ENCODE measurements at places on chromosomes 2 and 18.

- DNase-seq = no peak
These were observed 70.9 kb downstream of the ODC1 start for GRCh38 chr2:10377052-10377746.

DNA sequence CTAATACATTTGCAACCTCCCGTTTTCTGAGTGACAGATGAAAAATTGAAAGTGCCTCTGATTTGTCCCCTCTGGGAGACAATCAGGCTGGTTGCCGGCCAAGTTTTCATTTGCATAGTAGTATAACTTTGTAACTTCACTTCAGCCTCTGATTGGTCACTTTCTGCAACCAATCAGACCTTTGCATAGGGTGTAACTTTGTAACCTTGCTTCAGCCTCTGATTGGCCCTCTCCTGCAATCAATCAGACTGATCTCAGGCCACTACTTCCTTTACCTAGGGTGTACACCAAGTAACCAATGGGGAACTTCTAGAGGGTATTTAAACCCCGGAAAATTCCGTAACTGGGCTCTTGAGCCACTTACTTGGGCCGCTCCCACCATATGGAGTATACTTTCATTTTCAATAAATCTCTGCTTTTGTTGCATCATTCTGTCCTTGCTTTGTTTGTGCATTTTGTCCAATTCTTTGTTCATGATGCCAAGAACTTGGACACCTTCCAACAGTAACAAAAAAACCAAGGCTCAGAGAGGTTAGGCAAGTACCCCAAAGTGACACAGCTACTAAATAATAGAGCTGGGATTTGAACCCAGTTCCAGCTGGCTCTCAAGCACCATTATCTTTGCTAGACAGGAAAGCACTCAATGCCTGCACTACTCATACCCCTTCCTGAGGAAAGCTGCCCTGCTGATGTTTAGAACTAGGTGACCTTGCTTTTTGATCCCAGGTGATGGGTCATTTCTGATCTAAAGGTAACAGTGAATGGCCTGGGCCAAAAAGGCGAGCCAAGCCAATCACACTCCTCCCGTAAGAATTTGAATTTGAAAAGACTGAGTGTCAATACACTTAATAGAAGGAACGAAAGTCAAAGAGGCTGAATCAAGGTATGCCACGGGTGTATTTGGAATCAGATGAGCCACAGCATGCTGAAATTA, 10.9 kb upstream of the MYOM1 start:
- no peak for DNase-seq

- DNase-seq = no peak
These were observed 104.1 kb upstream of the TRIB2 start for GRCh38 chr2:12612671-12613070.

DNA sequence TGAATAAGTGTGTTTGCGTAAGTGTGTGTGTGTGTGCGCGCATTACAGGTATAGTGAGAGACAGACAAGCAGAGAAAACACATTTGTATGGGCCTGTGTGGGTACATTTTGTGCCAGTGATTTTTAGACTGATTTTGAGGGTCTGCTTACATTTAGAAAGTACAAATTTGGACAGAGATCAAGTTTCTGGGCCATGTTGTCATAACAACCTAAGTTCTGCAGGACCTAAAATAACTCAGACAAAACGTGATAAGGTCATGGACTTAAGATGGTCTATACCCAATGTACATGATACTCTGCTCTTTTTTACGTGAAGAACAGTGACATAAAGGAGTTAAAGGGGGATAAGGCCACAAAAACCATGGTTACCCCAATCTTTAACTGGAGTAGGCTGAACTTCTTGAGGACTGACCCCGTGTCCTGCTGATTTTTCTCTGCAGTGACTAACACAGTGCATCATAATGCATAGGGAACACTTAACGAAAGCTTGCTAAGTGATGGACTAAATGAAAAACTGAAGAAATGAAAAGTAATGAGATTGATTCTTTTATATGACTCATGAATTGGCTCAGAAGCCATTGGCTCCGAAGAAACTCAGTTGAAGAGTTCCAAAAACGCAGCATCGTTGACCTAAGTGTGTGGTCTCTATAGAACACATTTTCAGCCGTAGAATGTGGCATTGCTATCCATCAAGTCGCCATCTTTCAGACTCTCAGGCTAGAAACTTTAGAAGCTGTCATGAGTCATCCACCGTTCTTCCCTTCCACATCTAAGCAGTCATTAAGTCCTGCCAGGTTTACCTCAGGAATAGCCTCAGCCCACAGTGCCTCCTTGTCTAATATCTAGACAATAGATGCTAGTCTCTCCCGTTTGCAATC, 61.6 kb upstream of the NCOA1 start:
- DNase-seq = no peak

GRCh38 chr2:203122317-203122986, 107.8 kb downstream of the NBEAL1 start:
- DNase-seq = no peak

DNA sequence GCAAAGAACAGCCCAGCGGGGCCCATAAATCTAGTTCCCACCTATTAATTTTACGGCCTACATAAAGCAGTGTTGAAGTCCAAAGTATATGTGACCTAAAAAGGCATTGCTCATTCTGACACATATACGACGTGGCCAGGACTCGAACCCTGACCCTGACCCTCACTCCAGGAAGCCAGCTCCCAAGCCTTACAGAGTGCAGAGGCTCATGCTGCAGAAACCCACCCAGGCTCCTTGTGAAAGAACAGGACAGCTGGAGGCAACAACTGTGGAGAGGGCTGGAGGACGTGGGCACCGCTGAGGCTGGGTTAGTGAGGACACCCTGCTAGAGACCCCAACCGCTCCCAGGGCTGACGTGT, 221.6 kb downstream of the CYP26B1 start:
- no peak for DNase-seq

GRCh38 chr2:128639693-128640092, 321.0 kb upstream of the HS6ST1 start:
- no peak for DNase-seq

- no peak for DNase-seq
These were observed 1139.7 kb upstream of the TMEFF2 start for GRCh38 chr2:193334401-193334800.

GRCh38 chr2:25749676-25750075, 76.3 kb upstream of the DTNB start:
- DNase-seq = no peak

GRCh38 chr2:240836781-240837467, 16.9 kb upstream of the KIF1A start:
- no peak for DNase-seq

DNA sequence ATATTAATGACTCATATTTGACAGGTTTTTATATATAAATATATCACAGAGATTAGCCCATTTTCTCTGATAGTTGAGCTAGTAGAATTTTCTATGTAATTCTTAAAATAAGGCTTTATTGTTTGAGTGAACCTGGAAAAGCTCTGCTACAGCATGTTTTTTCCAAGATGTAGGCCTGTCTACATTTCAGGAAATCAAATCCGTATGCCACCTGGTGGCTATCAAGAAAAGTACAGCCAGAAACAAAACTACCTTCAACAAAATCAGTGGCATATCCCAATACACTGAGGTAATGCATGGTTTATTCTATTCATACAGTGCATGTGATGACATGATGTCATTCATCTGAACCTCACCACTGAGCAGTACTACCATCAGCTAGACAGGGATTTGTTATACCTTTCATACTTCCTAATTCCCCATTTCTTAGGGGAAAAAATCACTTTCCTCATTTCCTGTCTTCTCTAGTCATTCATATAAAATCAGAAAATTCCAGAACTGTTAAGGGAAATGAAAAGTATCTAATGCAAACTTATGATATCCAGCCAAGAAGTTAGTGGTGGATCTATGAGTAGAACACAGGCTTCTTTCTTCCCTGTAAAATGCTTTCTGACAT, 310.4 kb upstream of the SYT4 start:
- no peak for DNase-seq

DNA sequence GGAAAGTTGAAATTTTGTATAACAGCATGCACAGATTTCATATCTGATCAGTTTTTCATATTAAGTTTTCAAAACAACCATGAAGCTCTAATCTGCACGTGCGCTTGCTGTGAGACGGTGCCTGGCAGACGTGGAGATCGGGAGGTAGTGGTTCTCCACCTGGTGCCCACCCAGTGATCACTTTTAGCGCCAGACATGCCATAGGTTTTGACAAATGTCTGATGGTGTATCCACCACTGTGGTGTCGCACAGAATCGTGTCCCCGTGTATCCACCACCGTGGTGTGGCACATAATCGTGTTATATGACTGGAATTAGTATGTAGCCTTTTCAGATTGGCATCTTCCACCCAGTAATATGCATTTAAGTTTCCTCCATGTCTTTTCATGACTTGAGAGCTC, 40.9 kb upstream of the KCNG2 start:
- no peak for DNase-seq

GRCh38 chr2:214376618-214377285, 34.1 kb upstream of the VWC2L start:
- no peak for DNase-seq

GRCh38 chr18:67770520-67770919, 254.0 kb upstream of the DSEL start:
- DNase-seq = no peak

DNA sequence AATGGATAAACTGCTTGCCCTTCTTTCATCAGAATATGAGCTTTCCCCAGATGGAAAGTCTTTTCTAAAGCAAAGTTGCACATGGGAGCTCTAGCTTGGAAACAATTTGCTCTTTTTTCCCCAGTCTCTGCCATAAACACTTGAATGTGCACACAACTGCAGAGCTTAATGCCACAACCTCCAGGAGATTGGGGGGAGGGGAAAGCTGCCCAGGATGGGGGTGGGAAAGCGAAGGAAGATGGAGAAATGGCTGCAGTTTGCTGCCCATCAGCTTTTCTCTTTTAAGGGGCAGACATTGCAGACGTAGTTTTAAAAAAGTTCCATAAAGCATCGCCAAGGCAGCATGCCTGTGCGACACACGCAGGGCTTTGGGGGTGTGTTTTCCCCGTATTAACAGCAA, 1.5 kb downstream of the ACKR3 start:
- DNase-seq = no peak

DNA sequence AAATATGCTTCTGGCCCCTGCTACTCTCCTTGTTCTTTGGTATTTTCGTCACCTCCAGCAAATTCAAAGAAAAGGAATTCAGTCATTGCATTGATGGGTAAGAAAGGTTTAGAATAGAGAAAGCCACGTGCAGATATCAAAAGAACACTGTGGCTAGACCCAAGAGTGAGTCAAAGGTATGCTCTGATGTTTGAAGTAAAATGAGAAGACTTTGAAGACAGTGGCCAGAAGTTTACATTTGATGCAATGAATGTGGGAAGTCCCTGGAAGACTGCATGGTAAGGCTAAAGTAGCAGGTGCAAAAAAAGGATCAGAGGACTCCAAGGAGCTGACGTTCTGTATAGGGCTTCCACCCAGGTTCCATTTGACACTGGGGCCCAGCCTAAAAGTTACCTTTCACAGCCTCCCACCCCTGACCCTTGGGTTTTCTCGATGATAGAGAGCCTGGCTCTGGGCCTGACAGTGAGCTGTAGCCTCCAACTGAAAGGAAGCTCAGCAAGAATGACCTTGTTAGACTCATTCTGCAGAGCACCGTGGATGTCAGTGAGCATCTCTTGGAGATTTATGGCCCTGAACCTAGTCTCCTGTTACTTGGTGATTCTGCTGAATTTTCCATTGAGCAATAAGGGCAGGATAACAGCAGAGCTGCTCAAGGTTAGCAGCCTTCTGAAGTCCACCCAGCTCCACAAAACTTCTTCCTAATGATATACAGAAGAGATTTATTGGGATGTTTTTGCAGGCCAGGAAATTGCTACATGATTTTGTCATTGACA, 223.7 kb upstream of the RBBP8 start:
- no peak for DNase-seq

GRCh38 chr2:105140240-105140568, 101.3 kb upstream of the GPR45 start:
- DNase-seq = no peak
